ENCODE measurements at places on chromosomes 3 and 15. TPM values are rescaled to one million over a fixed set of nuclear protein-coding genes. Genes with fewer than 3 reads are reported as not detected.
A peak's percentile ranks its signal among the peaks of the same experiment; 100 is the strongest.

The GABRA5 gene
- total RNA-seq = 0.78 TPM

The TMED3 gene
- 64.0 TPM for total RNA-seq

The OR5AC2 gene
- not detected for total RNA-seq

The ZDHHC19 gene
- total RNA-seq = not detected

The GRAMD2A gene
- total RNA-seq = not detected

The OXTR gene
- 0.52 TPM for total RNA-seq

The PPP4R2 gene
- 31.6 TPM for total RNA-seq

GRCh38 chr3:77506384-77506783, 466.5 kb downstream of the ROBO2 start:
- H3K4me3 ChIP-seq = no peak overlapping the region
- DNase-seq = no peak
- no peak overlapping the region for H3K27ac ChIP-seq
- no peaks in the 10 kb centered on the region for H3K36me3 ChIP-seq
- no peaks in the 10 kb centered on the region for H3K4me1 ChIP-seq

DNA sequence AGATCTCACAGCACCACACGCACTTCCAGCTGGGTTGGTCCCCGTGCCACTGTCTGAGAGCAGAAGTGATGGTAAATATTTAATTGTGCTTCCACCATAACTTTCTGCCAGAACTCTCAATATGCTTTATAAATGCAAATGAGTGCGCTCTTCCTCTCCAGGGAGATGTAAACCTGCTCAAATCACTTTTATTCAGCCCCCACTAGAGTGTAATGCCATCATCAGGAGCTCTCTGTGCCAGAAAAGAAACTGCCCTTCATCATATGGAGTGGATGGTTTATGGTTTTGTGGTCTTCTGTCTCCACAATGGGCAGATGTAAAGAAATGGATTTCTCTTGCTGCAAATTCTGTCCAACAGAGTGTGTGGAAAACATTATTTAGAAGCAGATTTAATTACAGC, 127.0 kb downstream of the EPHB1 start:
- DNase-seq = no peak
- H3K27me3 ChIP-seq = no peaks in the 10 kb centered on the region
- no peaks in the 10 kb centered on the region for H3K4me1 ChIP-seq
- no peak overlapping the region for H3K27ac ChIP-seq
- no peak overlapping the region for H3K4me3 ChIP-seq

GRCh38 chr15:75583701-75584100, 4.6 kb upstream of the PTPN9 start:
- H3K27me3 ChIP-seq = no peaks in the 10 kb centered on the region
- no peaks in the 10 kb centered on the region for H3K36me3 ChIP-seq
- no peak for DNase-seq
- H3K4me1 ChIP-seq = no peaks in the 10 kb centered on the region
- H3K27ac ChIP-seq = no peak overlapping the region
- H3K4me3 ChIP-seq = no peak overlapping the region

GRCh38 chr15:93070132-93070531, 18.9 kb downstream of the RGMA start:
- H3K4me3 ChIP-seq = peak overlapping the region; percentile 60
- peak overlapping the region; percentile 77 for H3K27ac ChIP-seq
- no peak for DNase-seq
- H3K36me3 ChIP-seq = no peaks in the 10 kb centered on the region
- H3K4me1 ChIP-seq = no peaks in the 10 kb centered on the region

- no peaks in the 10 kb centered on the region for H3K4me1 ChIP-seq
- no peaks in the 10 kb centered on the region for H3K27me3 ChIP-seq
- DNase-seq = peak; percentile 40
- H3K4me3 ChIP-seq = no peak overlapping the region
- H3K36me3 ChIP-seq = no peaks in the 10 kb centered on the region
These were observed 149.3 kb downstream of the RPLP1 start for GRCh38 chr15:69601711-69602504.

GRCh38 chr15:74268020-74268419, 31.9 kb downstream of the CCDC33 start:
- H3K27ac ChIP-seq = no peak overlapping the region
- no peak overlapping the region for H3K4me3 ChIP-seq

DNA sequence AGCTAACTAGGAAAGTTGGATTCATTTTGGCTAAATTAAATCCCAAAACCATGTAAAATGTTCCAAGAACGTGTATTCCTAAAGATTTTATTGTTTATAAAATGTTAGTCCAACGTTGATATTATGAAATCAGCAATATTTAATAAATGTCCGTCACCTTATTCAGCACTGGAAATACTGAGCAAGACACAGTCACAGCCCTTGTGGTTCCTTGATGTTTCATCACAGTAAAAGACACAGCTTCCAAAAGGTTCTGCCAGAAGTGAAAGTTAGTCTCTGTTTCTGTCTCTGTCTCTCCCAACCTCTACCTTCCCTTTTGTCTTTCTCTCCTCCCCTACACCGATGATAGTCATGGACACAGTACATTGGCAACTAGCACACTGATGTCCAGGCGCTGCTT, 82.2 kb upstream of the BOC start:
- H3K36me3 ChIP-seq = no peaks in the 10 kb centered on the region
- no peak overlapping the region for H3K4me3 ChIP-seq
- no peaks in the 10 kb centered on the region for H3K27me3 ChIP-seq
- no peak for DNase-seq
- H3K4me1 ChIP-seq = no peaks in the 10 kb centered on the region

GRCh38 chr15:34355241-34355640, 11.8 kb downstream of the LPCAT4 start:
- H3K27me3 ChIP-seq = no peaks in the 10 kb centered on the region
- H3K4me1 ChIP-seq = no peaks in the 10 kb centered on the region
- peaks cover 20% of the 10 kb centered on the region for H3K36me3 ChIP-seq
- no peak overlapping the region for H3K4me3 ChIP-seq
- DNase-seq = no peak
- no peak overlapping the region for H3K27ac ChIP-seq

- DNase-seq = no peak
- no peaks in the 10 kb centered on the region for H3K36me3 ChIP-seq
- no peaks in the 10 kb centered on the region for H3K27me3 ChIP-seq
- no peak overlapping the region for H3K27ac ChIP-seq
These were observed 5.1 kb downstream of the PSTPIP1 start for GRCh38 chr15:76999996-77000395.

GRCh38 chr15:23647421-23648370, at the start of gene MAGEL2:
Gene MAGEL2, minus strand, starts transcription at chr15:23647867. Its CDS starts 125 bp downstream, at chr15:23647742.
- H3K4me3 ChIP-seq = peak within 1 kb of the TSS; percentile 34
- DNase-seq = no peak

DNA sequence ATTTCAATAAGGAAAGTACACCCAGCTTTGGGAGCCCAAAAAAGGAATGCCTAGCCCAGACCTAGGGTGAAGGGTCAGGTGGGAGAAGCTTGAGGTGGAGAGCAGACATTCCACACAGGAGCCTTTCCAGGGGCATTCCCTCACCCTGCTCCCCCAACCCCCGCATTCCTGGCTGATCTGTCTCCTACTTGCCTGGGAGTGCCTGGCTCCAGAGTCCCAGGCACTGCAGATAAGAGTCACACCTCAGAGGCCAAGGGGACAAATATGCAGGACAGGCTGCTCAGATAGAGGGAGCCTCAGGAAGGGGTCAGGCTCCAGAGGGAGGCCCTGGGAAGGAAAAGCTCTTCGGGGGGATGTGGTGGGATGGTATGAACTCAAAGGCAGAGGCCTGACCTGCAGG, 20.8 kb upstream of the HCN4 start:
- H3K4me3 ChIP-seq = no peak overlapping the region
- no peaks in the 10 kb centered on the region for H3K4me1 ChIP-seq
- H3K36me3 ChIP-seq = no peaks in the 10 kb centered on the region
- H3K27me3 ChIP-seq = no peaks in the 10 kb centered on the region
- peak overlapping the region; percentile 76 for H3K27ac ChIP-seq

Measured in right atrium auricular region (tissue), 2 donors.